ENCODE measurements at places on chromosomes 12 and 14. TPM values are rescaled to one million over a fixed set of nuclear protein-coding genes. Genes with fewer than 3 reads are reported as not detected.

Gene KRT71
- not detected for total RNA-seq

Gene FITM1
- not detected for total RNA-seq

Gene ZNF385A
- total RNA-seq = 18.4 TPM

Gene SERPINA10
- total RNA-seq = 0.06 TPM

Gene OTOGL
- total RNA-seq = 0.04 TPM

Gene NEUROD4
- total RNA-seq = not detected
